T-helper 2 cell (primary cell): ENCODE measurements at places on chromosomes 11 and 22.
A peak's percentile ranks its signal among the peaks of the same experiment; 100 is the strongest.

DNA sequence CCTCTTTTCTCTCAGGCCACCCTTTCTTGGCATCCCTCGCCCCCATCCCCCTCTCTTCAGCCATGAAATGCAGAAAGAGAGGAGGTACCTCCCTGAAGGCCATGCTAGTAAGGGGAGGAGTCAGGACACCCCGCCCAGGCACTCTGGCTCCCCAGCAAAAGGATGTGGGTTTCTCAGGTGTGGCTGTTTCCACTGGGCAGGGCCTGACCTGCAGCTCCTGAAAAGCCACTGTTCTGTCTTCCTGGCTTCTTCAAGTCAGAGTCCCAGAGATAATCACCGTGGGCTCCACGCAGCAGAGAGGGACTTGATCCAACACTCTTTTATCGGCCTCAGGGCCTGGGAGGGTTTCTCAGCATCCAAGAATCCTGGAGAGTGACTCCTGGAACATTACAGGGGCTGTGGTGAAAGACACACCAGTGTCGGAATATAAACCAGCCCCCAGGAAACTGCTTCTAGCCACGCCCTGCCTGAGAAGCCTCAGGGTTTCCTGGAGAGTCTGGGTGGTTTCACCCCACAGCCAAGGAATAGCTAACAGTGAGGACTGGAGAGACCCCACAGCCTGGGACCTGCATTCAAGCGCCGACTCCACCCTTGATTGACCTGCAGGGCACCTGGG is 45.7 kb upstream of the TSPAN18 start:
- DNase-seq: peak; percentile 8

- DNase-seq: no peak
Measured at GRCh38 chr11:12430954-12431595, 53.7 kb downstream of the PARVA start.

GRCh38 chr11:28342716-28343115 is 234.5 kb downstream of the METTL15 start:
- no peak for DNase-seq

DNA sequence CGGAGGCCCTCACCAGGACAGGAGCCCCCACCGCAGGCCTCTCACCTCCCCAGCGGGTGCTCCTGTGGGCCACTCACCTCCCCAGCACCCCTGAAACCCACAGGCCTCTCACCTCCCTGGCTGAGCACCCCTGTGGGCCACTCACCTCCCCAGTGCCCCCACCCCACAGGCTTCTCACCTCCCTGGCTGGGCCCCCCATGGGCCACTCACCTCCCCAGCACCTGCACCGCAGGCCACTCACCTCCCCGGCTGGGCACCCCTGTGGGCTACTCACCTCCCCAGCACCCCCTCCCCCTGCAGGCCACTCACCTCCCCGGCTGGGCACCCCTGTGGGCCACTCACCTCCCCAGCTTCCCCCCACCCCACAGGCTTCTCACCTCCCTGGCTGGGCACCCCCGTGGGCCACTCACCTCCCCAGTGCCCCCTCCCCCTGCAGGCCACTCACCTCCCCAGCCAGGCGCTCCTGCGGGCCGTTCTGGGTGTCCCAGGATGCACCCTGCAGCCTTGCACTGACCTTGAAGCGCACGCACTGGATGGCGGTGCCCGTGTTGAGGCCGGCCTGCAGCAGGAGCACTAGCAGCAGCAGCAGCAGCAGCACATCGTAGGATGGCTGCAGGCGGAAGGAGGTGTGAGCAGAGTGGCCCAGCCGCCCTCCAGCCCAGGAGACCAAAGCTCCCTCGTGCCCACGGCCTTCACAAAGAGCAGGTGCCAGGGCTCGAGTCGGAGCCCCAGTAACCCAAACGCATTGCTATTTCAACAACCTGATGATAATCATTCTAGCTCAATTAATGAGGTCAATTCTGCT is 5.7 kb upstream of the TTLL8 start:
- no peak for DNase-seq

DNA sequence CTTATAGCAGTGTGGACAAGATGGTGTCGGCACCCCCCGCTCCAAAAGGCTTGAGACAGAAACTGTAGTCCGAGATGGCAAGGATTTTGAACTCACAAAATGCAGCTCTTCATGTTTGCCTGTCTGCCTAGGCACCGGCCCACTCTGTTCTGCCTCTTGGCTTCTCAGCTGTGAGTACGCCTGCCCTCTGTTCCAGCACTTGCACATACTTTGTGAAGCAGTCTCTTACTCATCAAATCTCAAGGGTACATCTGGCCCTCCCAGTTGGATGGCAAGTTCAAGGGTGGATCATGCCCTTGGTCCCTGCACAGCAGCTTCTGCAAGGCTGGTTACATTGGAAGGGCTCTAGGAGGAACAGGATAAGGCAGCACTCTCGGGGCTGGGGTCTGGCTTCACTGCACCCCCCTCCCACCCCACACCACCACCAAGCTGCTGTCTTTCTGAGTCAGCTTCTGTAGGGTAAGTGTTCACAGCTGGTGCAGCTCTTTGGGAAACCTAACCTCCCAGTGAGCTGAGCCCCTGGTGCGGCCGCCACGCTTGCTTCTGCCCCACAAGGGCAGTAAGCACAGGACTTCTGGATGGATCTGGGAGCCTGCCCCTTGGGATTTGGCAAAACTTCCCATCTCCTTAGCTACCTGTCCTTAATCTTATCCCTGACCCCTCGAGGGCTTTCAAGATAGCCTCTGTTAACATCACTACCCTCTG is 37.2 kb downstream of the FAM83F start:
- no peak for DNase-seq

GRCh38 chr11:95156133-95156721 is 66.6 kb downstream of the ENDOD1 start:
- DNase-seq: no peak

DNA sequence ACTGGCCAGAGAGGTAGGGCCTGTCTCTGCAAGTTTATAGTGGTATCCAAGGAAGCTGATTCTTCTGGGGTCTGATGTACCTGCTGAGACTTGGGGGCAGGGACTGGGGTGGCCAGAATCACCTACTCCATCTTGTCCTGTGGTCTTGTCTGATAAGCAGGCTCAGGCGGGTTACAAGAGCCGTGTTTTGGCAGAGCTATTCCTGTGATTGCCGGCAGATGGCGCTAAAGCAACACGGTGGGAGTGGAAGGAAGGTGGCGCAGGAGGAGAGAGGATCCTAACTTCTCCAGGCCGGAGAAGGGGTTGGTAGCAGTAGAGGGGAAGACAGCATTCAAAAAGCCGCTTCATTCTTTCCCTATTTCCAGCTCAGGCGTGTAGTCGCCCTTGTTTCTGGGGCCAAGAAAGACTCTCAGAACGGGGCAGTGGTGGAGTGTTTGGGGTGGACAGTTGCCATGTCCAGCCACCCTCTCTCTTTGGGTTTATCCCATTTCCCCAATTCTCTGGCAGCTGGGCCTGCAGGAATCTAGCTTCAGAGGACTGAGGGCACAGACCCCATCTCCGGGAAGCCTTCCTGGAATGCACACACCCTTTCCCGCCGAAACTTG is 15.1 kb downstream of the CHRM1 start:
- peak; percentile 69 for DNase-seq

DNA sequence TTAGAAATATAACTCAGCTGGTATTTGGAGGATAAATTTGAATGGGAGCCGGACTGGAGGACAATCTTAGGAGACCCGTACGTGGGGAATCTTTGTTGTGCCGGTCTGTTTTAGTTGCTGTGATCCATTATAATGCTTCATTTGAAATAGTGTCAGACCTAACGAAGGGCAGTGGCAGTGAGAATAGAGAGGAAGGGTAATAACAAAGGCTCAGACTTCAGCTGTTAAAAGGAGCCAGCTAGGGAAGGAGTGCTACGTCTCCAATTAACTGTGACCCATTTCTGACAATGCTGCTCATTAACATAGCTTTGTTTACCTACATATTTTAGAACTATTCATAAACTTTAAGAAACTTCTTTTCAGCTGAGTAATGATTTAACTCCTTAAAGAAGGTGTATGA is 246.9 kb downstream of the OPCML start:
- no peak for DNase-seq

DNA sequence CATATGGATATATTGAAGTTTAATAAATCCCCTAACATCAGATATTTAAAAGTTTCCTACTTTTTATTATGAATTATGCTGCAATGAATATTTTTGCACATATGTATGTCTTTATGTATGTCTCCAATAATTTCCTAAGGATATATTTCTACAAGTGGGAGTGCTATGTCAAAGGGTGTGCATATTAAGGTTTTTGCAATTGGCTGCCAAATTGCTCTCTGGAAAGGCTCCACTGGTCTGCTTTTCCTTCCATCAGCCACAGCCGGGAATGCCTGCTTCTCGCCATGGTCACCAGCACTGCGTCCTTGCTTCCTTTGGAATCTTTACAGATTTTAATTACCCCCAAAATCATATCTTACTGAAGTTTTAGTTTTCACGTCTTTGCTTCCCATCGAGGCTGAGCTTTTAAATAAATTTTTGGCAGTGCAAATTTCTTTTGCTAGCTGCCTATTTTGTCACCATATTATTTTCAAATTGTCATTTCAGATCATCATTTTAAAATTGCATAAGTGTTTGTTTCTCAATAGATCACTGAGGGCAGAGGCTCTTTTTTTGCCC is 221.7 kb downstream of the SNX19 start:
- DNase-seq: no peak

GRCh38 chr11:123531325-123531724 is 101.3 kb downstream of the GRAMD1B start:
- no peak for DNase-seq

GRCh38 chr11:115616971-115617370 is 112.8 kb upstream of the CADM1 start:
- DNase-seq: no peak

- DNase-seq: no peak
Measured at GRCh38 chr11:27309046-27309445, 54.0 kb downstream of the CCDC34 start.

GRCh38 chr11:33694346-33695050 is 6.1 kb downstream of the C11orf91 start:
- DNase-seq: no peak

- DNase-seq: no peak
Measured at GRCh38 chr11:131982154-131982553, 611.7 kb downstream of the NTM start.

DNA sequence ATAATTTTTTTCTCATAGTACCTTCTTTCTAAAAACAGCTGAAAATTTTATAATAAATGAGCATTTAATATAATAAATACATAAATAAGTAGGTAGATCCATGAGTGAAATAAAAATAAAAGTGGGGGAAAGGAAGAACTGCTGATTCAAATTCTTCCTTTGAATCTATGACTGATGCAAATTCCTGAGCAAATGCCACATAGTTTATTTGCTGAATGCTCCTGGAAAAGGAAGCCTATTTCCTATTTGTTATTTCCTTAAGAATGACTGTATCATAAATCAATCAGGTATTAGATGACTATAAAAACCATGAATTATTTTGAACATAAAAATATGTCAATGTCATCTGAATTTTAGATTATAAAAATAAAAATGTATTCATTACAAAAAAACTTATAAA is 16.6 kb downstream of the BTBD10 start:
- no peak for DNase-seq

DNA sequence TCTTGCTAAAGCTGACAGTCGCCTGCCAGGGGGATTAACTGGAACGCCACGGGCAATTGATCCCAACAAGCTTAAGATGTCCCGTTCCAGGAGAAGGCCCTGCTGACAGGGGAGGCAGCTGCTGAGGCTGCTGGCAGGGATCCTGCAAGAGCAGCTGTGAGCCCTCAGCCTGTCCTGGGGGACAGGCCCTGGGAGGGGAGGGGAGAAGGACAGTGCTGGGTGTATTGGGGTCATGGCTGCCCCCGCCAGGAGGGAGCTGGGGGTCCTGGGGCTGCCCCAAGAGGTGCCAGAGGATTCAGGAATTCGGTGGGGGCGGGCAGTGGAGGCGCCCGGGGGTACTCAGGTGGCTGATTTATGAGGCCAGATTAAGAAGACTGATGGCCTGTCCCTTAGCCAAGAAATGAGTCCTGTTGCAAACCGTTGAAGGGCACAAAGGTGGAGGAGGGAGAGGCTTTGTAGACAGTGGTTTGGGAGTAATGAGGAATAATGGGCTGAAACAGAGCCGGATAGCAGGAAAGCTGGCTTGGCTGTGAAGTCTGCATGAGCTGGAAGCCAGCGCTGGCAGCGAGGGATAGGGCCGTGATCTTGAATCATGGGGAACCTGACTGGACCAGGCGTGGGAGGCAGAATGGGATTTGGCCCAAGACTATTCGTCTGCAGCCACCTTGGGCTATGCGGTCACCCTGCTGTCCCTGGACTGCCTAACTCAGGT is 133.5 kb downstream of the CACNA1I start:
- no peak for DNase-seq

- DNase-seq: no peak
Measured at GRCh38 chr11:8956860-8957259, 7.4 kb downstream of the TMEM9B start.

- no peak for DNase-seq
Measured at GRCh38 chr11:114057147-114057546, 2.4 kb upstream of the ZBTB16 start.

DNA sequence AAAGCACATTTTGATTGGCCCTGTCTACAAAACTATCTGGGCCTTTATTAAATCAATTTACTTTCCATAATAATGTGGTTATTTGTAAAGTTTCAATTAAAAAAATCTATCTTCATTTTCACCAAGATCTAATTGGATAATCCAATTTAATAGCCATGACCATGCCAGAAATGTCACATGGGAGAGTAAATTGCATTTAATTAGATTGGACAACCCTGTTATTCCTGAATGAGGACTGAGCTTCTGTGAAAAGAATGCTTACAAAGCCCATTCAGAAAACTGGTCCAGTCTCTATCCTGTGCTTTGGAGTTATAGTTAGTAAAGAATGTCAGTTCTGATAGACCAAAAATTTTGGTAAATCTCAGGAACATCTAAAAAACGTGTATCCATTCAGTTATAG is 541.9 kb upstream of the ANO5 start:
- DNase-seq: no peak

DNA sequence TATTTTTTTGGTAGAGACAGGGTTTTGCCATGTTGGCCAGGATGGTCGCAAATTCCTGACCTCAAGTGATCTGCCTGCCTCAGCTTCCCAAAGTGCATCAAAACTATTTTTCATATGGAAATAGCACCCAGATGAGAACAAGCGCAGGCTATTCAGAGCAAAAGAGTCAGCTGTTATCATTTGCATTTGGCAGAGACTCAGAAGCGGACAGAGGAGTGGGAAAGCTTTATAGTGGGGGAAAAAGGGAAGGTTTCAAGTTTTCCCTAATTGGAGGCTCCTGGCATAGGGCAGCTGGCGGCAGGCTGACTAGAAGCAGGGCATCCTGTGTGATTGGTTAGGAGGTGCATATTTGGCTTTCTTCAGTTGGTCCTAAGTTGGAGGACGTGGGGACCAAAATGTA is 20.2 kb downstream of the ATG13 start:
- no peak for DNase-seq

GRCh38 chr11:130699561-130699960 is 216.7 kb downstream of the SNX19 start:
- DNase-seq: no peak

GRCh38 chr11:59833602-59834001 is 11.7 kb downstream of the CBLIF start:
- no peak for DNase-seq

- DNase-seq: no peak
Measured at GRCh38 chr11:44778195-44779100, 51.7 kb downstream of the TSPAN18 start.
